Activated T-cell treated with anti-CD3 and anti-CD28 coated beads for 1 hour (primary cell): ENCODE measurements at places on chromosomes 1 and 21.

GRCh38 chr1:200907611-200908097 is 13.0 kb downstream of the INAVA start:
- no peak for DNase-seq

GRCh38 chr21:46266946-46267345 is 18.5 kb downstream of the MCM3AP start:
- DNase-seq = no peak

DNA sequence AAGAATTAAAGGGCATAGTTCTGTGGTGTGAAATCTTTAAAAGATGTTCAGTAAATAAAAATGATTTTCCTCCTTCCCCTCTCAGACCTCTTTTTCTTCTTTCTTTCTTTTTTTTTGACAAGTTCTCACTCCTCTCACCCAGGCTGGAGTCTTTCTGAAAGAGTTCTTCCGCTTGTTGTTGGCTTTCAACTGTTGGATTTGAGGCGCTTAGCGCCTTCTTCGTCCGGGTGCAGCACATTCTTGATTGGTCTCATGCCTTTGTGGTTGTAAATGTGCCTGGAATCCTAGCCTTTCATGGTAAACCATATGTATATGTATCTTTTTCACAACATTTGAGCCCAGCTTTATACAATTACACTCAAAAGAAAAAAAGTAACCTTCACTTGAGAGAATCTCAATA is 980 bp upstream of the METTL18 start:
- no peak for DNase-seq

DNA sequence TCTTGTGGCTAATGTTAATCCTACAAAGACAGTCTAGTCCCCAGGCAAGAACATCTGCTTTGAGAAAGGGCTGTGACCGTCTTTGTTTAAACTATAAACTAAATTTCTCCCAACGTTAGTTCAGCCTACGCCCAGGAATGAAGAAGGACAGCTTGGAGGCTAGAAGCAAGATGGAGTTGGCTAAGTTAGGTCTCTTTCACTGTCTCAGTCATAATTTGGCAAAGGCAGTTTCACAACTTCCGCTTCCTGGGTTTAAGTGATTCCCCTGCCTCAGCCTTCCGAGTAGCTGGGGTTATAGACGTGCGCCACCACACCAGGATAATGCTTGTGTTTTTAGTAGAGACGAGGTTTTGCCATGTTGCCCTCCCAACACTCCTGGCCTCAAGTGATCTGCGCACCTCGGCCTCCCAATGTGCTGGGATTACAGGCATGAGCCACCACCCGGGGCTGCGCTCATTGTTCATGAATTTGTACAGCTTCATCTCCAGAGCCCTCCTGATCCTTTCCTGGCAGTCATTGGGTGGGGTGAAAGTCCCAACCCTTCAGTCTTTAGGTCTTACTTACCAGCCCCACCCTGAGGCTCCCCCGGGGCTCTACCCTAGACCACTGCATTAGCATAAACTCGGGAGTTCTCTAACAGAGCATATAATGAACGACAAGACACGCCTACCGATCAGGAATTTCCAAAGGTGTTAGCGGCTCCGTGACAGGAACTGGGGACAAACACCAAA is 4.9 kb upstream of the MASP2 start:
- DNase-seq = no peak
